T-helper 17 cell (primary cell): ENCODE measurements at places on chromosomes 11 and 22. TPM values are rescaled to one million over a fixed set of nuclear protein-coding genes. Genes with fewer than 3 reads are reported as not detected.

DNA sequence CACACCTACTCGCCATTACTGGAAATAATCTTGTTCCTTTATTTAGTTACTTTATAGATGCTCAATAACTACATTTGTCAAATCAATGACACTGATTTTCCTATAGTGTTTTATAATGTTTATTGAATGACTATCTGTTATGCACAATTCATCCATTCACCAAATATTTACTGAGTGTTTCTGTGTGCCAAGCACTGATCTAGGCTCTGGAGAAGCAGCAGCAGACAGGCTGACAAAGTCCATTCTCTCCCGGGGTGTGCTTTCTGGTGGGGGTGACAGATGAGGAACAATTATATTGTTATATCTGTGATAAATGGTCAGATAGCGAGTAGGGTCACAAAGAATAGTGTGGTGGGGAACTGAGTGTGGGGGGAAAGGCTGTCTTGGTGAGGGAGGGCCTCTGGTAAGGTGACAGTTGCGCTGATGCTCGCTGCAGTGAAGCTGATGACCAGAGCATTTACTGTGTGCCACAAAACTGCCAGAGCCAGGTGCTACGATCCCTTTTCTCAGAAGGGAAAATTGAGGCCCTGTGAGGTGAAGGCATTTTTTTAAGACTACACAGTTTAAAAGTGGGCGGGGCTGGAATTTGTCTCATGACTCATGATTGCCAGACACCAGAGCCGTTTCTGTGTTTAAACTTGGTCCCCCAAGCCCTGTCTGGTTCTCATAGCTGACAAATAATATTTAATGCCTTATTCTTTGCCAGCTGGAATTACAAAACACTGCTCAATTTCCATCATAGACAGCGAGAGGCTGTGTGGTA is 10.2 kb downstream of the PACS1 start:
- DNase-seq: peak; percentile 38

DNA sequence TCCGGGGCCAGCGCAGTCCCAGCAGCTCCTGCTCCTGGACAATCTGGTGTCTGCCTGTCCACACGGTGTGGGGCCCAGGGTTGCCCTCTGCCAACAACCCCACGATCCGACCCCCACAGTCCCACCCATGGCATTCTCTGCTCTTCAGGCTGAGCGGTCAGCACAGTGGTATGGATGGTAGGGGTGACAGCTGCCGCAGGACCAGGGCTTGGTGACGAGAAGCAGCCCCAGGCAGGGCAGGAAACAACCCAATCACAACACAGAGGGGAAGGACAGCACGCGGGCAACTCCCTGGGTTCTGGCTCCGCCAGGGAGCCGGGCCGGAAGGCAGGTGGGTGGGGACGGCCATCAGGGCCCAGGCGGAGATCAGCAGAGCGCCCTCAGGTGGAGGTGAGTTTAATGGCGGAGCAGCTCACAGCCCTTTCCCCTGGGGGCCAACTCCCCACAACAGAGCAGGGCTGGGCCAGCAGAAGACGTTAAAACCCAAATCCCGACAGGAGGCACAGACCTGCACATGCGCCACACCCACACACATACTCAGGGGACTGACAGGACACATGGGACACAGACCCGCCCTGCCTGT is 5.3 kb upstream of the CHADL start:
- DNase-seq: no peak

DNA sequence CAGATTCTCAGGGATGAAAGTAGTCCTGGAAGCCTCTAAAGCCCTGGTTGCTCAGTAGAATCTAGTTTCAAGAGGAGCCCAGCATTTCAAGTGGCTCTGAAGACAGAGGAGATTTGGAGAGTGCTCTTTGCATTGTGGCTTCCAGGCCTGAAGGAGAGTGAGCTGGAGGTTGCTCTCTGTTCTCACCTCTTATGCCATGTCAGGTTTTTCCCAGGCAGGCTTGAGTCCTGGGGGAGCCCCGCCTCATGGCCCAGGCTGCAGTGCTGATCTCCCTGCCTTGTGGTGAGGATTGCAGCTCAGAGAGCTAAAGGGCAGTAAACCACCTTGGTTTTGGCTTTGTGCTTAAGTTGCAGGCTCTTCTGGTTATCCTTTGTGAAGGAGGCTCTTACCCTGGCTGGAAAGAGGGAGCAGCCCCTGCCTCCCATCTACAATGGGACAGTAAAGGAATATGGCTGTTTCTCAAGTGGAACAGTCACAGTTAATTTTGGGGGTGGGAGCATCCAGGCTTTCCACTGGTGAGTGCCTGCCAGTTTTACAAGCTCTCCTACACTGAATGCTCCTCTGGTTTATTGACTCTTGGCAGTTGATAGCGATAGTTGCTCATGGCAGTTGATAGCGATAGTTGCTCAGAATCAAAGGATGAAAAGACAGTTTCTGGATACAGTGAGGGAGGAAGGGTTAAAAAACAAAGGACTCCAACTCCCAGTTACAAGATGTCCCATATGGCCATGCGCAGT is 32.6 kb downstream of the RCOR2 start:
- no peak for DNase-seq

GRCh38 chr11:65429724-65430405 is 7.3 kb downstream of the NEAT1 start:
- no peak for DNase-seq

GRCh38 chr11:6584528-6584927 is 18.9 kb downstream of the RRP8 start:
- DNase-seq: no peak

- no peak for DNase-seq
Measured at GRCh38 chr22:46693634-46694415, 44.2 kb downstream of the CERK start.

DNA sequence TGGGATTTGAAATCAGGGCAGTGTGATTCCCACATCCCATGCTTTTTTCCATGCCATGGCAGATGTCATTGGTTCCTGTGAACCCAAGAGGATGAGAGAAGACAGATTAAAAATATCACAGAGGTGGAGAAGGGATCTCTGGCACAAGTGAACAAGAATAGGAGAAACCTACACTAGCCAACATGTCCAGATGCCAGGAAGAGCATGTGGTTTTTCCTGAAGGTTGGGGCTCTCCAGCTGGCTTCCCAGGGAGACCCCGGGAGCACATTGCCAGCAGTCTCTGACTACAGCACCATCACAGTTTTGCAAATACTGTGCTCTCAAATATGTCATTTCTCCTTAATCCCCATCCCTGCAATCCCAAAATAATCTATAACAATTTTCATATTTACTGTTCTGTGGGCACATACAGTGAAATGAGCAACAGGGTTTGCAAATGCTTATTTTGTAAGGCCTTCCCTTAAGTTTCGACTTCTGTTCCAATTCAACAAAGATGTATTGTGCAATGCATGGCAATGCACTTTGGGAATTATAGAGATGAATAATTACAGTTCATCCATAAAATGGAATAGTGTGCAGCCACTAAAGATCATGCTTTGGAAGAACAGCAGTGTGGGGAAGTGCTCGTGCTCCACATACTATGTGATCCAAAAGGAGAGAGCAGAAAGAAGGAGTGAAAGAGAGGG is 4.8 kb downstream of the ANKK1 start:
- no peak for DNase-seq

DNA sequence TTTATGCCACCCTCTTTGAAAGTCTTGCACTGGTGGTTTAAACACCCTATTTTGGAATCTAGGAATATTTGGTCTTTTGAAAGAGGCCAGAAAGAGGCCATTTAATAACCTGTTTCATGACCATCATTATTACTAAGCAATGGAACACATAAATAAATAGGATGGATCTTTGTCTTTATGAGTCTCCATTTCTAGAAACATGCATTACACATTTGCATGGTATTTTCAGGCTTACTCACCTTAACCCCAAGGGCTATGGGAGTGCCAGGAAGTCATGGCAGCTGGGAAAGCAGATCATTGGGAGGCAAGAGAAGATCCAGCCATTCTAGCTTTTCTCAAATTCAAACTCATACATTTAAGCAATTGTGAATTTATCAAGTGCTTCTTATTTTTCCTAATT is 185.8 kb upstream of the POU2AF2 start:
- DNase-seq: no peak

GRCh38 chr22:40348025-40348658 is 1.8 kb downstream of the ADSL start:
- peak; percentile 56 for DNase-seq

- no peak for DNase-seq
Measured at GRCh38 chr11:25890626-25891260, 441.2 kb upstream of the ANO3 start.

GRCh38 chr11:67266449-67267187 is at the start of gene GRK2:
TSS of gene GRK2 (plus strand) at chr11:67266473. CDS start at chr11:67266700, 227 bp downstream.
- DNase-seq: peak; percentile 45

DNA sequence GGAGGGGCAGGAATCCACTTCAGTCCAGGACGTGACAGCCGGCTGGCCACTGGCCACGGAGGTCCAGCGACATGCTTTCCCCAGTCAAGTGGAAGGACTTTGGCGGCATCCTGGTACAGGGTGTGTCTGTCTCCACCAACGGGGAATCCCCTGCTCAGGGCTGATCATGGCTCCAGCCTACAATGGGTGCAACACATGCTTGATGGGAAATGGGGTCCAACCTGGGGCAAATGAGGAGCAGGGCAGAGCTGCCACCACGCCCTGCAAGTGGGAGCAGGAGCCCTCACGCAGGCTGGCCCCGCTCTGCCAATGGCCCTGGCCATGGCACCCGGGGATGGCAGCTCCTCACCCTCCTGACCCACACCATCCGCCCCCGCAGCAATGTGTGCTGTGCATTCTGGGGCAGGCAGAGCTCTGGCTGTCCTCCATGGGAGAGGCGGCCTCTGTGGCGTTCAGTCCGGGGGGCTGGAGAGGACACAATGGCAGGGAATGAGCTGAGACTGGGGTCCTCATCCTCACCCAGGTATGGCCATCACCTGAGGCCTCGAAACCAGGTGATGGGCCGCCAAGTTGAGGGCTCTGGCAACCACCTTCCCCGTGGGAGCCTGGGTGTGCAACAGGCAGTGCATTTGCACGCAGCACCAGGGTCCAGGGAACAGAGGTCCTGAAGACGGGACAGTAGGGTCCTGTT is 5.8 kb upstream of the SEPTIN5 start:
- DNase-seq: no peak

GRCh38 chr11:7196396-7197146 is 55.1 kb upstream of the SYT9 start:
- no peak for DNase-seq

DNA sequence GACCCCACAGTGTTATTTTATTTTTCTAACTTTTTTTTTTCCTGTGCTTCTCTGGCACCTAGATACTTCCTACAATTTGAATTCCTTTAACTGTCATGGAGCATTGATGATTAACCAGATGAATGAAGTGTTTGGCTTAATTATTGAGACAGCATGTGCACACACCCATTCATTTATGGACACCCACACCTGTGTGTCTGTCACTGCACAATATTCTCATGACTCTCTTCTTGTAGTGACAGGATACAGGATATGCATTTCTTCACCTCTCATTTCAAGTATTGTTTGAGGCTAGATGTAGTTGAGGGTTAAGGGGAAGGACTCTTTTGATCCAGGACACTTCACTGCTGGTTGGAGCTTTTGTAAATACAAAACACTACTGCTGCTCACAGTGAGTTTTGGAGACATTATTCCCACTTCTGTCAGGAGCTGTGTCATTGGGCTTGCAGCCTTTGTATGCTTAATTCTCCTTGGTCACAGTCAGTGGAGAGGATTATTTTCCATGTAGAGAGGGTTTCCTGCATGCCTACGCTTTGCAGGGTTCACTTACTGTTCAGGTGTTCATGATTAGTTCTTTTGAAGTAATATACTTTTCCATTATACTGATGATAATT is 33.5 kb downstream of the SPECC1L start:
- DNase-seq: no peak

DNA sequence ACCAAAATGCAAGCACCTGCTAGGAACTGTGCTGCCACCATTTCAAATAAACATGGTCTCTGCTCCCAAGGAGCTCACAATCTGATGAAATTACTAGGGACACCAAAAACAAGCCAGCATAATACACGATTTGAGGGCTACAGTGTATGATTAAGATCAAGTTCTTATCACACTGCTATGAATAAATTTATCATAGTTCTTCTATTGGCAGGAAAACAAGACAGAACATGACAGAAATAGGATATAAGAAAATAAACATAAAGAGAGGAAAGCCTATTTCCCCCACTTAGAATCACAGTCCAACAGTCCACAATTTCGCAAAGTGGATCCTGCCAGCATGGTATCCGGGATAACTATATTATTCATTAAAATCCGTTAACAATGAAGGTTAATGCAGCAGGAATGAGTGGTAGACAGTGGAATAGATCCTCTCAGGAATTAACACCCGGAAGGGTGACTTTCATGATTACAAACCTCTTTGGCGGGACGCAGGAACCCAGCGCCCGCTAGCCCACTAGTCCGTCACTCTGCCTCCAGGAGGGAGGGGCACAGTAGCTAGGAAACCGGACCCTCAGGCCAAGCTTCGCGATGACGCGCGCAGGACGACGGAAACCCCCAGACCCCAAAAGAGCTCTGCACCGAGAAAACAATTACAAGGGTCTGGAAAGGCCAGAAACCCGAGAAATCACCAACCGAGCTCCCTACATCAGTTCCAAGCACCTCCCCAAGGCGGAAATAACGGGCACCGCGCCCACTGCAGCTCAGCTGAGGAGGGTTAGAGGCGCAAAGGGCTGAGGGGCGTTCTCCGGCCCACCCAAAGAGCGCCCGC is 607 bp downstream of the CCDC82 start:
- DNase-seq: no peak

DNA sequence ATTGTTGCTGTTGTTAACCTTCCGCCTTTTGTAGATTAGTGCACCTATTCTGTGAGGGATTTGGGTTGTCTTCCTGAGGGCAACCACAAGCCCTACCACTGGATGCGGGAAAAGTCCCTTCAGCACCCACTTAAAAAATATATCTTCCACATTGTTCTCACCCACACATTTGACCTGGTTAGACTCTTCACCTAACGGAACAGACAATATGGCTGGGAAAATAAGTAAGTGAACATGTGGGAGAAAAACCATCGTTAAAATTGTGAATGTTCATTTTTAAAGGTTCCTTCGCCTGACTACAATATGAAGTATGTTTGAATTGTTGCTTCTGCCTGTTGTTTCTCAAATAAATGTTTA is 72.0 kb upstream of the MPEG1 start:
- no peak for DNase-seq

- no peak for DNase-seq
Measured at GRCh38 chr11:65870307-65870658, 2.3 kb downstream of the EFEMP2 start.

- DNase-seq: no peak
Measured at GRCh38 chr11:32939046-32939445, 46.4 kb downstream of the QSER1 start.

- DNase-seq: no peak
Measured at GRCh38 chr11:76918941-76919386, 58.2 kb downstream of the ACER3 start.

GRCh38 chr22:46110215-46110614 is 40.1 kb upstream of the PPARA start:
- DNase-seq: no peak

Gene ARFIP2
- 58.6 TPM for total RNA-seq

Gene SPON1
- 4.8 TPM for total RNA-seq

Gene DDI1
- not detected for total RNA-seq

Gene RIC3
- total RNA-seq: 52.9 TPM

Gene HEPHL1
- total RNA-seq: not detected

Gene MS4A3
- total RNA-seq: 1.2 TPM

Gene GAB4
- total RNA-seq: not detected
